ENCODE measurements at places on chromosomes 11 and 22.

DNA sequence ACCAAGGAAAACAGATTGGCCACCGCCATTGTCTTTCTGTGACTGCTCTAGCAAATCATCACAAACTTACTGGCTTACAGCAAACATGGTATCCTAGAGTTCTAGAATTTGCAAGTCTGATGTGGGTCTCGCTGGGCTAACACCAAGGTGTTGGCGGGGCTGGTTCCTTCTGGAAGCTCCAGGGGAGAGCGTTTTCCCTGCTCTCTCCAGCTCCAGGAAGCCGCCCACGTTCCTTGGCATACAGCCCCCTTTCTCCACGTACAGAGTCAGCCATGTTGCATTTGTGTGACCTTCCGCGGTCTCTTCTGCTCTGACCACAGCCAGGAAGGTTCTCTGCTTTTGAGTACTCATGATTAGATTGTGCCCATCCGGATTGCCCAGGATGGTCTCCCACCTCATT lies 27.5 kb downstream of the TBC1D22A start:
- no peak for DNase-seq

DNA sequence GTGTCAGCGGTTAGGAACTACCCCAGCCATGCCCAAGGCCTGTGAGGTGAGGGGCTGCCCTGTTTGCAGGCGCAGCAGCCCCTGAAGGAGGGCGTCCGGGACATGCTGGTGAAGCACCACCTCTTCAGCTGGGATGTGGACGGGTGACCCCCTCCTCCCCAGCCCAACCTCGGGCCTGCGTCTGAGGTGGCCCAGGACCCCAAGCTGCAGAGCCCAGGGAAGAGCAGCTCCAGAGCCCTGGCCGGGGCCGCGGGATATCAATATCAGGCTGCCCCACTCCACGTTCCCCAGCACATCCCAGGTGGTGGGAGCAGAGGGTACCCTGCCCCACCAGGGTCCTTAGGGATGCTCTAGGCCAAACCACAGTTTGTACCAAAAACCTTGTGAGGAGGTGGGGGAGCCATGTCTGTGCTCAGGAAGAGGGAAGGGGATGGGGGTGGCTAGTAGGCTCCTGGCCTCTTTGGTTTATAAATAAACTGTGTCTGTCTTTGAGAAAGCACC lies 39.3 kb downstream of the SGSM3 start:
- no peak for DNase-seq

DNA sequence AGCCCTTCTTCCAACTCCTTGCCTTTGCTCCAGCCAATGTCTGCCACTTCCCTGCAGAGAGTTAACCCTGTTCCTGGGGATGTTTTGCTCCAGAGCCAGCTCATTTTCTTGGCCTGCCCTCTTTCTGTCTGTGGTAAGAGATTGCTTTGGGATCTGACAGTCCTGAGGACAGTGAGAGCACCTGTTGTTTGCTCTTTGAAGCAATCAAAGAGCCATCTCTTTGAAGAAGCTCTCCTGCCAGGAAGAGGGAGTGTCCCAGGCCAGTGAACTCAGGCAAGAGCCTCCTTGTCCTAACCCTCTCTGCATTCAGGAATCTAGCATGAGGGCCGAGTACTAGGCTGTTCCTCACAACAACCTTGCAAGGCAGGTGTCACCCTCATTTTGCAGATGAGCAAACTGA lies 42.2 kb downstream of the TRAF6 start:
- DNase-seq = no peak

DNA sequence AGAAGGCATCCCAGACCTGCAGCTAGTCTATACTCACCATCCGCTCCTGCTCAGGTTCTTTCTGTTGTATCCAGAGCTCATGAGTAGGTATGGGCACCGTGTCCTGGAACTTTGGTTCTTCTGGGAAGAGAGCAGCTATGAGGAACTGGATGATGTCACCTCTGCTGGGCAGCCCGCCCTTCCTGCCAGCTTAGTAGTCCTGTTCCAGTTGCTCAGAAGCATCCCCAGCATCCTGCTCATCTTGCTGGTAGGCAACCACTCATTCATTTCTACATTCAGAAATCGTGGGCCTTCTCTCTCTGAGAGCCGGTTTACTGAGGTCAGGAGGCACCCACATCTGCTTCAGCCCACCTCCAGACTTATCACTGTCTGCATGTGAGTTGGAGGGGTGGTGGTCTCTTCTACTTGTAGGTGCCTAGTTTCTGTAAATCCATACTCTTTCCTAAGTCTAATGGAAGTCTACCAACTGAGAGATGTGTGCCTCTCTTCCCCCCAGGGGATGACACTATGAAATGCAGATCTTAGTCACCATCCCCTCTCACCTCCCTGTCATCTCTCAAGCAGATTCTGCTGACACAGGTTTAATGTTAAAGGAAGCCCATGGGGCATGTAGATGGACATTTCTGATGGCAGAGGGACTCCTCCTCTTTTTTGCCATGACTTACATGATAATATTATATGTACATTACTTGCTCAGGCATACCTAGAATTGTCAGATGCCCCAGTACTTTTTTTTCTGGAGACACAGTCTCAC lies 29.6 kb upstream of the CCDC134 start:
- DNase-seq = no peak

DNA sequence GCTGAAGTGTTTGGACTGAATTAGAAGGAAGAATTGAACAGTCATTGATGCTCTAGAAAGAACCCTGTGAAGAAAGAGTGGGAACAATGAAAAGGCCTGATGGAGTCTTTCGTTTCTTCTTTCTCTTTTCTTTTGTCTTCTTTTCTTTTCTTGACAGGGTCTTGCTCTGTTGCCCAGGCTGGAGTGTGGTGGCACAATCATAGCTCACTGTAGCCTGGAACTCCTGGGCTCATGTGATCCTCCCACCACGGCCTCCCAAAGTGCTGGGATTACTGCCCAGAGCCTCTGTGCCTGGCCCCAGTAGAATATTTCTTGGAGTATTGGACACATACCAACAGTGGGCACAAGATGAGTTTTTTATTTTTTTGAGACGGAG lies 1.1 kb downstream of the FEN1 start:
- no peak for DNase-seq

GRCh38 chr11:119856681-119857485 lies 127.9 kb upstream of the NECTIN1 start:
- DNase-seq = no peak

GRCh38 chr11:27213232-27213660 lies 149.8 kb downstream of the CCDC34 start:
- DNase-seq = no peak

DNA sequence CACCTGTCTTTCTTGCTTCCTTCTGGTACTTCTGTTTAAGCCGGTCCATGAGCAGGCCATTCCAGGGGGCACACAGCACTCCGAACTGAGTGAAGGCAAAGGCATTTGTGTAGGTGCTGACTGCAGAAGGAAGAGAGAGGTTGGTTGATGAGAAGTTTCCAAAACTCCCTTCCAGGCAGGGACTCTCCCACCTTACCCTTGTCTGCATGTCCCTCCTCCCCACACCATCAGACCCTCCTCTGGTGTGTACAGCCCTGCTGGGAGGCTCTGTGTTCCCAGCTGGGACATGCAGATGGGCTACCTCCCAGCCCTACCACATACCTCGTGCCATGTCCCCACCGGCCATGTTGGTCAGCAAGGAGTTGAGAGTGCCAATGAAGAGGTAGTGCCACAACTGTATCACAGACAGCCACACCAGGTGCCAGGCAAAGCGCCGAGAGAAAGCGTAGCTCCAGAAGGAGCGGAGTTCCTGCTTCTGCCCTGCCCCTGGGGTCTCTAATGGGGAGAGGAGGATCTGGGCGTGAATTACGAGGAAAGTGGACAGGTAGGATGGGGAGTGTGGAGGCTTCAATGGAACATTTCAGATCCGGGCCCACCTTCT lies 12.2 kb downstream of the SLC43A3 start:
- DNase-seq = no peak

DNA sequence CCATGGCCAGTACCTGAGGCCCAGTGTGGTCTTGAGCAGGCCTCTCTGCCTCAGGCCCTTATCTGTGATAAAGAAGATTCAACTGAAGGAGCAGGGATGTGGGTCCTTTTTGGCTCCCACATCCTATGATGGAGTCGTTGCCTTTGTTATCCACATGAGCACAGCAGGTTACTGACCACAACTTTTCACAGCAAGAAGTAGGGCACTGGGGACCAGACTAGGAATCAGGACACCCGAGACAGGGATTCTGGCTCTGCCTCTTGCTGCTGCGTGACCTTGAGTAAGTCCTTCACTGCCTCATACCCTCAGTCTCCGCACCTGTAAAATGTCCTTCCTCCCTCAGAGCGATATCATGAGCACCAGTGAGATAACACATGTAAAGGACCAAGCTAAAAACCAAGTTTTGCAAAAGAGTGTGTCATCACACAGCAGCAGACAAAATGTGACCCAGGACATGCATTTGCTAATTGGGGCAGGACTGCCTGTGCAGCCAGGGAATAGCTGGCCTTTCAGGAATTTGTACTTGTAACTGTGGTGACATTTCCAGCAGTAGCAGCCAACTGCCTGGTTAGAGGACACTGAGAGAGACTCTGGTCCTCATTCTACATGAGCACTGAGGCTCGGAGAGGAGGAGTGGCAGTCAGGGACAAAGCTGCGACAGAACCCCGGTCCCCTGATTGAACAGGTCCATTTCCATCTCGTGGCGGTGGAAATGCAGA lies 13.2 kb upstream of the SMIM35 start:
- DNase-seq = no peak

- DNase-seq = no peak
These were observed 7.4 kb upstream of the SLC5A12 start for GRCh38 chr11:26729284-26729683.

GRCh38 chr22:46245511-46245910 lies 4.6 kb downstream of the CDPF1 start:
- peak; percentile 31 for DNase-seq

- DNase-seq = no peak
These were observed 61.5 kb downstream of the SMCO4 start for GRCh38 chr11:93481696-93482095.

DNA sequence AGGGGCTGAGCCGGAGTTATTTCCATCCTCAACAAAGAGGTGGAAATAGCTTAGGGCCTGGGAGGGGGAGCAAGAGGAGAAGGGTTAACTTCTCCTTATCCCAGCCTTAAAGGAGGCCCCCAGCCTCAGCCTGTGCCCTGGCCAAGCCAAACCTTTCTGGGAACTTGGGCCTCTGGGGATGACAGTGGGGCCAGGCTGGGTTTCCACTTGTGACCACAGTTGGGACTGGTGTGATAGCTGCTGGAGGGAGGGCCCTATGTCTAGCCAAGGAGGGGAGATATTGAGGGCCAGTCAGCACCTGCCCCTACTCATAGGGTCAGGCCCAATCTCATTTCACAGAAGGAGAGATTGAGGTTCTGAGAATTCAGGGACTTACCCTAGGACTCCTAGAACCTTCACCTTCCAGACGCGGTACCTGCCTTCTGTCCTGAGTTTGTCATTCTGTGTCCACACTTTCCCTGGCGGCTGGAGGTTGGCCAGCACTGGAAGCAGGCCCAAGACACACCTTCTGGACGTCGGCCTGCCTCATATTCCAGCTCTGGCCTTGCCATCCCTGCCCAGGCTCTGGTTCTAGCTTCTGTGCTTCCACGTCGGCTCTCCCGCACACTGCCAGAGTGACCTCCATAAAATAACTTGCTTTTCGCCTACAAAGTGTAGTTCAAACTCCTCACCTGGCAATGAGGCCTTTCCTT lies 3.1 kb downstream of the RELT start:
- DNase-seq = no peak

- DNase-seq = no peak
These were observed 24.0 kb downstream of the TPST2 start for GRCh38 chr22:26565889-26566288.
